ENCODE measurements at places on chromosomes 12 and 14.

DNA sequence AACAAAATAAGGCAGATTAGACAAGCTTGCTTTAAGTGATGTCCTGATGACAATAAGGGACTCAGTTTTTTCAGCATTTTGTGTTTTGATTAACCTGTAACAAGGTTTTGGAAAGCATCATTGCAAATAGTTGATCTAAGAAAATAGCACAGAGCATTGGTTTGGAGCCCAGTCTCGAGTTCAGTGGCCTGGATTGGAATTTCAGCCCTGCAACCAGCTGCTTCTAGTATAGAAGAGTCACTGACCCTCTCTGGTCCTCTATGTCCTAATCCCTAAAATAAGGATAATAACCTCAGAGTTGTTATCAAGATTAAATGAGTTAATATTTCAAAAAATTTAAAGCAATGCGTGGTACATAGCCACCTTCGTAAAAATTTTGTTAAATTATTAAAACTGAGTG, 25.5 kb downstream of the PDZRN4 start:
- DNase-seq, result no peak

DNA sequence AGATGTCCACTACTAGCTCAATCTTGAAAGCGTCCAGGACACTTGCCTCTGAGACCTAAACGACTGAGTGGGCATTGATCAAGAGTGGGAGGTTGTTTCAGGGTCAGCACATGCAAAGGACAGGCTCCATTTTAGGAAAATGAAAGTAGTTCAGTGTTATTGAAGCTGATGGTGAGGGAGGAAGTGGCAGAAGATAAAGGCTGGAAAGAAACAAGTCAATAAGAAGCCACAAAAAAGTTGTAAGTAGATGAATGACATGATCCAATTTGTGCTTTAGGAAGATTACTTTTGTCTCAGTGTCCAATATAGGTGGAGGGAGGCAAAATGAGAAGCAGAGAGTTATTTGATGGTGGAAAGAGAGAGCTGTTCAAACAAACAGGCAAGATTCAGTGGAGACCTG, 22.0 kb downstream of the GPR65 start:
- DNase-seq, result no peak

DNA sequence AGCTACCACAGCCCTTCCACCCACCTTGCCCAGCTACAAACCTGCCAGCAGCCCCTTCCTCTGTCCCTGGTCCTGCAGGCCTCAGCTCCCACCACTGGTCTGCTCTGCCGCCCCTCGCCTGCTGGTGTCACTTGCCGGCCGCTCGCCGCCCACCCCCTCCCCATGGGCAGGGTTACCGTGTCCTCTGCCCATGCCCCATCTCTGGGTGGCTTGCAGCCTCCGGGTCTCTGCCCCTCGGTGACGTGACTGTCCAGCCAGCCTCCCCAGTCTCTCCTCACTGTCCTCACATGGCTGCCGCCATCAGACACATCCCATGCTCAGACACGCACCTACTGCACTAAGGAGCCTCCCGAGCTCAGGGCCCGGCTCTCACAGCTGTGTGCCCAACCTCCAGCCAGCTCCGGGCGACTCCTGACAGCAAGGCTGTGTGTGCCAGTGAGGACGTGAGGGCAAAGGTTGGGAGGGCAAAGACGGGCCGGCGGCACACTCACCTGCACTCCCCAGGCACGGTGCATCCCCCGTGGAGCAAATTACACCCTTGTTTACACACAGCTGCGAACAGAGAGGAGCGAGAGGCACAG, 13.4 kb downstream of the JAG2 start:
- DNase-seq, result no peak

DNA sequence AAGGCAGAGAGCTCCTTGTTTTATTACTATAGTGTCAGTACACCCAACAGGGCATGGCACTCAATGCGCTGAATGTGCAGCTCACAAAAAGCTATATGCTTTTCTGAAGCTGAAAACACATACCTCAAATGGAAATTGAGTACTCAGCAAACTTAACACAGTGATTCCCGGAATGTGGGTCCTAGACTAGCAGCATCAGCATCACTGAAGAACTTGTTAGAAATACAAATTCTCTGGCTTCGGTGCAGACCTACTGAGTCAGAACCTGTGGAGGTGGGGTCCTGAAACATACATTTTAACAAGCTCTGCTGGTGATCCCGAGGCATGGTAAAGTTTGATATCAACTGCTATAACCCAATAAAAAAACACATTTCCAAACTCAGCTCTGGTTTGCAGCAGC, 14.9 kb downstream of the RERG start:
- no peak for DNase-seq

DNA sequence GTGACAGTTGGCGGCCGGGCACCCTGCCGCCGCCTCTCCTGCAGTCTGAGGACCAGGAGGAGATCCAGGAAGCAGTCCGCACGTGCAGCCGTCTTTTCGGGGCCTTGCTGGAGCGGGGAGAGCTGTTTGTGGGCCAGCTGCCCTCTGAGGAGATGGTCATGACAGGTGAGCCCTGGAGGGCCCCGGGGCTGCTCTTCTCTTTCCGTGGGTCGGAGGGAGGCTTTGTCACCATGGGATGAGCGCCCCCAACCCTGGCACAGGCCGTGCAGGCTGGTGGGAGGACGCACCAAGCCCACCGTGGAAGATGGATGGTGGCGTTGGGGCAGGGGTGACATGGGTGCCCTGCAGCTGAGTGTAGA, 532 bp downstream of the NOC4L start:
- no peak for DNase-seq

Measured in activated T-cell treated with anti-CD3 and anti-CD28 coated beads, Interleukin-2, amount 50 U/mL, for 48 hours (primary cell).